ENCODE measurements at places on chromosomes 5 and 9.

DNA sequence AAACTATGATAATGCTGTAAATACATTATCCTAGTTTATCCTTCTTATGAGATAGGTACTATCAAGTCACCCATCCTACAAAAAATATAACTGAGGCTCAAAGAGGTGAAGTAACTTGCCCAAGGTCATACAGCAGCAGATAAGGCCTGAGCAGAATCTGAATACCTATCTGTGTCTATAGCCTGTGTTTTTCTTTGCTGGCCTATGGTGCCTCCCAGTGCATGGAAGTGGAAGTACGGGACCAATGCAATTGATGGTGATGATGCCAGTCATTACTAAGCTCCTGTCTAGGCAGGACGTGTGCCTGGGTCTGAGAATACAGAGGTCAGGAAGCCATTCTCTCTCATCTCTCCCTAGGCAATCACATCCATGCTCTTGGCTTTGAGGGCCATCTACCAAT lies 67.8 kb downstream of the FAT2 start:
- DNase-seq: no peak

DNA sequence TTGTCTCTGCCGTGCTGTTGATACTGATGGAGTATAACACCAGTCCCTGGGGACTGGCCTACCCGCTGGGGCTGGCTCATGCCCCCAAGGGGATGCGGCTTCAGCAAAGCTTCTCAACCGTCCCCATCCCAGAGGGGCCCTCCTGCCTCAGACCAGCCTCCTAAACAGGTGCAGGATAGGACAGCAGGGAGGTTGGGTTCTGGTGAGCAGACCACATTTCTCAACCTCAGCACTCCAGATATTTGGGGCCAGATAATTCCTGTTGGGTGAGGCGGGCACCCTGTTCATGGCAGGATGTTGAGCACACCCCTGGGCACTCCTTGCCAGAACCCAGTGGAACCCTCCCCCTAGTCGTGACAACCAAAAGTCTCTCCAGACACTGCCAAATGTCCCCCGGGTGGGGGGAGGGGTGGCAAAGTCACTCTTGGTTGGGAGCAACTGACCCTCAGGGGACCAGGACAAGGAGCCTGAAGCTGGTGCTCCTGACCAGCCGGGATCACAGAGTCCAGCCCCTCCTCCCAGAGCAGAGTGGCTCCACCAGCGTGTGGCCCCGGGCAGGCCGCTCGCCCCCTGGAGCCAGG lies 107.8 kb downstream of the ZNF354C start:
- no peak for DNase-seq

DNA sequence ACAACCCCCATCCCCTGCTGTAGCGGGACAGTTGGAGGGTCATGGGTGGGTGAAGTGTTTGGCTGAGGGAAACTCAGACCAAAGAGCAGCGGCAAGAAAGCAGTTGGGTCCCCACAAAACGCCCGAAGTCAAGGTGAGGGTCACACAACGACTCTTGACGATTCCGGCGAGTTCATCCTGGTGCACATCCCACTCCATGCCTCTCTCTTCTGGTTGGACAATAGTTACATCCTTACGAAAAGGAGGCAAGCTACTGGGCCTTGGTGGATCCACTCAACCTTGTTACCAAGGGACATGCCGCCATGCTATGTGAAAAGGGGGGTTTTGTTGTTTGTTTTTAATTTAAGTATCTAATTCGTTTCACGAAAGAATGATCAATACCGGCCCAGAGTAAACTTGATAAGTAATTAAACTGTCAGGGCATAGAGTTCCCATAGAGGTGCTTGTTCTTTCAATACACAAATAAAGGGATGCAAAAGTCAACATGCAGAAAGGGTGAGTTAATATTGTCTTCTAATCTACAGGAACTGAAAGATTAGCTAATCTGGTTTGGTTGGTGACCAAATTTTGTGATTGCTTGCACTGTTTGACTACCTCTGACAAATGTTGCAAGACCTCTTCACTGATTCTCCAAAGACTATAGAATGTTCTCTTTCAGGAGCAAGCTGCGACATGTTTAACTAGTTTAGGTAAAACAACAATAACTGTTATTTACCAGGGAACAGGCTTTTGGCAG lies 732 bp upstream of the SMIM15 start:
- DNase-seq: no peak

- DNase-seq: no peak
These were observed 275.5 kb downstream of the GLIS3 start for GRCh38 chr9:4024281-4024777.

DNA sequence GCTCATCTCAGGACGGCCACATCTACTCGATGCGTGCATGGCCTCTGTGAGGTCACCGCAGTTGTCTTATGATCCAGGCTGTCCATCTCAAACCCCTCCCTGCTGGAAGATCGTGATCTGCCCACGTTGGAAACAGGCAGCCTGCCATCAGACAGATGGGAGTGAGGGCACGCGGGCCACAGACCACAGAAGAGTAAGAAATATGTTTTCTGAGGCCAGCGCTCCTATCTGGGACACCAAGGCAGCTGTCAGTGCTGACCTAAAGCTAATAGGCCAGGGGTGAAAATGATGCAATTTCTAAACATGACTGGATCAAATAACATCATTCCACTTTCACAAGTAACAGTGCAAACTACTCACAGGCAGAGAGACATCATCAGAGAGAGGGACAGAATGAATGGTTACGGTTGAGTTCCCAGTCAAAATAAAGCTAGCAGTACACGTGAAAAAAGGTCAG lies 57.1 kb upstream of the CER1 start:
- no peak for DNase-seq

- DNase-seq: no peak
These were observed 23.7 kb downstream of the KLHL3 start for GRCh38 chr5:137712139-137712667.

DNA sequence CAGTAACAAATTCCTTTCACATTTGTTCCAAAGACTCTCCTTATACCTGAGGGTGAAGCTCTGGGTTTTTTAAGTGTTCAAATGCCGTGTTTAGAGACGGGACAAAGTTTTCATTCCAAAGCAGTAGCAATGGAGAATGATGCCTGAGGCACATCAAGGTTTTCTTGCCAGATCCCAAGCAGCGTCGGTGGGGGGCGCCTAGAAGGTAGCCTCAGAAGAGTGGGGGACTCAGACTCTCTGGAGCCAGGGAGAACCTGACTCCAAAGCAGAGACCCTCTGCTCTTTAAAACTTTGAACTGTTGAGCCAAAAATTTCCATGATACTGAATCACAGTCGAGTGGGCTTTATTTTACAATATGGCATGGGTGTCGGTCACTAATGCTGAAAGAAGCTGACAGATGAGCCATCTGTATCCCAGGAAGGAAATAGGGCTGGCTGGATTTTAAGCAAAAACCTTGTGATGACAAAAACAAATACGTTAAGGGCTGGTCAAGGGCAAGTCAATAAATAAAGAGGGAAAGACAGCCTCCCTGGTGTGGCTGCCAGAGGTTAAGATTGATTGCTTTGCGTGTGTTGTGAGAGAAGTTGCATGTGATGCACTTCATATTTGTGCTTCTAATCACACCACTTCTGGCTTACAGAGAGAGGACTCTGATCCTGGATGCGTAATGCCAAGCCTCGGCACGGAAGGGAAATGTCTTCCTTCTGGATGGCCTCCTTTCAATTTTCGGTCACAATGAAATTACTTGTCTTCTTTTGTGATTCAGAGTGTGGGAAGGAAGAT lies 161.1 kb upstream of the EFNA5 start:
- DNase-seq: no peak

DNA sequence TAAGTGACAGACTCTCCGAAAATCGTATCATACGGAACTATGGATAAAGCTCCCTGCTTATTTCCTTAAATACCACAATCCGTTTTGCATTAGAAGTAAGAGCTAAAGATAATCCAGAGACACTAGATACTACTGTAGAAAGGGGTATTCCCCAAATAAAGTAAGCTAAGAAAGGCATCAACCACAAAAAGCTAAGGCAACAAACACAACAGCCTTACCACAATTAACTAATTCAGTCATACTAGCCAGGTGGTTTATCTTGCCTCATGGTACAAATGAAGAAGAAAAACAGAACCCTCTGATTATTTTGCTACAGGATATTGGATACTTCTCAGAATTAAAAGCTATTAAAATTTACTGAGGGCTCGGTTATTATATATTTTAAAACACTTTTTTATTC lies 14.1 kb downstream of the ERP44 start:
- no peak for DNase-seq

GRCh38 chr5:93874080-93874479 lies 132.7 kb upstream of the POU5F2 start:
- no peak for DNase-seq

DNA sequence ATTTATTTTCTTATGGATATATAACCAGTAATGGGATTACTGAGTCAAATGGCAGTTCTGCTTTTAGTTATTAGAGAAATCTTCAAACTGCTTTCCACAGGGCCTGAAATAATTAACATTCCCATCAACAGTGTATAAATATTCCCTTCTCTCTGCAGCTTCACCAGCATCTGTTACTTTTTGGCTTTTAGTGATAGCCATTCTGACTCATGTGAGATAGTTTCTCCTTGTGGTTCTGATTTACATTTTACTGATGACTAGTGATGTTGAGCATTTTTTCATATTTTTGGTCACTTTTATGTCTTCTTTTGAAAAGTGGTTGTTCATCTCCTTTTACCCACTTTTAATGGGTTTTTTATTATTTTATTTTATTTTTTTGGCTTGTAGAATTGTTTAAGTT lies 1290.3 kb upstream of the CDH9 start:
- no peak for DNase-seq

- DNase-seq: no peak
These were observed 125.6 kb downstream of the RAB3C start for GRCh38 chr5:58708456-58708855.

DNA sequence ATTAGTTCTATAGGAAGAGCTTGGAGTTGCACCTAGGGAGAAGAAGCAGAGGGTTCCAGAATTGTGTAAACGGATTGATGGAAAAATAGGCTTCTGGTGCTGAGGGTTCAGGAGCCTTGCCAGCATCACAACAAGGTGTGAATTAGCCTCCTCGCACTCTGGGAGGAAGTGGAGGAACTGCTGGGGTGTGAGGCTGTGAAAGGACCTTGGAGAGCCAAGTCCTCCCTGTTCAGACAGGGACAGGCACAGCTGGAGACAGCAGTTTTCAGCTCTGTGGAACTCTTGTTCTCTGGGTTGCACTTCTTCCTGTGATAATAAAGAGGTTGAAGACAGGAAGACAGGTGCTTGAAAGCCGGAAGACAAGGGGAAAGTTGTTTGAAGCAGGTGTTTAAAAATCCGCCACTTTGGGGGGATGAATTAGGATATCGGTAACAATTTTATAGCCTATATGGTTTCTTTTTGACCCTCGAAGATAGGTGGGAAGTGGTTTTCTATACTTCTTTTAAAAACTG lies 22.6 kb downstream of the DAPK1 start:
- DNase-seq: no peak

GRCh38 chr5:122933956-122934355 lies 88.5 kb downstream of the SNX24 start:
- DNase-seq: no peak

GRCh38 chr9:98892690-98893089 lies 51.0 kb upstream of the COL15A1 start:
- DNase-seq: no peak

DNA sequence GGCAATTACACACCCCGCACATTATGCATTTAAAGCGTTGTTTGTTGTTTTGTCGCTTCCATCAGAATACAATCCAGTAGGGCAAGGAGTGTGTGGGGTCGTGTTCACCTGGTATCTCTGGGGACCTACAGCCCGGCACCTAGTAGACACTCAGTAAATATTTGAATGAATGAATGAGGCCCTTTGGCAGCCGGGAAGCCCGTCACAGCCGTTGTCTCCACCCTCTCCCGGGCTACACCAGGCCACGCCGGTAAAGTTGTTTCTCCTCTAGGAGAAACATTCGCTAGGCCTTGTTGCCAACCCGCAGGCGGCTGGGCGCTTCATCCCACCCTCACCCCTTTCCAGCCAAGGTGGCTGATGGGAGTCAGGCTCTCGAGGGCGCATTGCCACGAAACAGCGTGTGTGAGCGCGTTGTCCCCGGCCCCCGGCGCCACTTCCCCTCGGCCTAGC lies 876 bp upstream of the JAK2 start:
- DNase-seq: no peak

GRCh38 chr5:91229031-91229727 lies 153.9 kb downstream of the ARRDC3 start:
- DNase-seq: no peak

GRCh38 chr9:27162045-27162444 lies 53.0 kb downstream of the TEK start:
- DNase-seq: no peak

GRCh38 chr5:124126504-124127217 lies 614.7 kb downstream of the CSNK1G3 start:
- peak; percentile 70 for DNase-seq

GRCh38 chr9:108069991-108070390 lies 580.4 kb upstream of the KLF4 start:
- no peak for DNase-seq

GRCh38 chr9:107540164-107540561 lies 50.6 kb upstream of the KLF4 start:
- DNase-seq: no peak

- DNase-seq: no peak
These were observed 113.4 kb downstream of the FBN2 start for GRCh38 chr5:128424646-128425045.

DNA sequence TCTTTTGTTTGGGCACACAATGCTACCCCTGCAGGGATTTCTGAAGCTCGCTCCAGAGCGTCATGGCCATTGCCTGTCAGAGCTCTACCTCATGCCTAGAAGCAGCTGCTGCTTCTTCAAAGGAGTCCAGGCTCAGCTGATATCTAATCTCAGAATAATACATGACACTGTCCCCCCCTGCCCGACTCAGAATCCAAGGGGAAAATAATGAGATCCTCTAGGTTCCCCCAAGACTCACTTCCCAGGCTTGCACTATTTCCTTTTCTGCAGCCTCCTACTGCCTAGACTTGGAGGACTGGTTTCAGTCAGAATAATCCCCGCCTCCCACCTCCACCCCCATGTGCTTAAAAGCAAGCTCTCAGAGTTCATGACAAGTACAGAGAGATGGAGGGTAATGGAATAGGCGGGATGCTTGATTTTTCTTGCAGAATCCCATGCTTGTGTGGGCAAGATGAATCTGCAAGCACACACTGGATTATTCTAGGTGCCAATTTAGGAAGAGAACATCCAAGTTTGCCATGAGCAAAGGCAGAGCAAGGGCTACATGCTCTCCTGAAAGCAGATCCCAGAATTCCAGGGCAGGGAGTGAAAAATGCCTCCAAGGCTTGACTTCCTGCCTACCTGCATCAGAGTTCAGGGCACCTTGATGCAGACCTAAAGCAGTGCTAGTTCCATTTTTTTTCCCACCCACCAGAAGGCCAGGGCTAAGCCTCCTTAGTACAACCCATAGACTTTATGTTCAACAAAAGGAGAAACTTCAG lies 97.4 kb upstream of the IFNK start:
- DNase-seq: no peak

DNA sequence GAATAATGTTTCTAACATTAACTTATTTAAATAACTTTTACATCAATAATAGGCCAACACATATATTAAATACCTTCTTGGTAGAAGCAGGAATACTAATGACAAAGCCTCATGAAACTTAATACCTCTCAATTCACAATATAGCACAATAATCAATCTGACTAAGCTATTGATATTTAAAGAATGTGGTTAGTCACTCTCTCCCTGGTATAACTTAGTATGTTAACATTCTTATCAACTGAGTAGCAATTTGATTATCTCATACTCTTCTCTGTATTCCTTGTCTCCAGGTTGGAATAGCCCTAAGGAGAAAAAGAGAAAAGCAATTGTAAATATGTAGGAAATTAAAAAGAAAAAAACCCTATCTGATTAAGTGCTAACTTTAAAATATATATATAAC lies 4.9 kb upstream of the PGGT1B start:
- no peak for DNase-seq
